EL (cell line): ENCODE measurements at places on chromosomes 4 and X.

DNA sequence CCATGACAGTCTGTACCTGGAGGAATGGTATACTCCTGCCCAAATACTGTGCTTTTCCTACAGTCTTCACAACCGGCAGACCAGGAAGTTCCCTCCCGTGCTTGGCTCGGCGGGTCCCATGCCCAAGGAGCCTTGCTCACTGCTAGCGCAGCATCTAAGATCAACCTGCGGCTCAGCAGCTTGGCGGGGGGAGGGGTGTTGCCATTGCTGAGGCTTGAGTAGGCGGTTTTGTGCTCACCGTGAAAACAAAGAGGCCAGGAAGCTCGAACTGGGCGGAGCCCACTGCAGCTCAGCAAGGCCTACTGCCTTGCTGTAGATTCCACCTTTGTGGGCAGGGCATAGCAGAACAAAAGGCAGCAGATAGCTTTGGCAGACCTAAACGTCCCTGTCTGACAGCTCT lies 152.7 kb downstream of the TEX11 start:
- no peak for DNase-seq

DNA sequence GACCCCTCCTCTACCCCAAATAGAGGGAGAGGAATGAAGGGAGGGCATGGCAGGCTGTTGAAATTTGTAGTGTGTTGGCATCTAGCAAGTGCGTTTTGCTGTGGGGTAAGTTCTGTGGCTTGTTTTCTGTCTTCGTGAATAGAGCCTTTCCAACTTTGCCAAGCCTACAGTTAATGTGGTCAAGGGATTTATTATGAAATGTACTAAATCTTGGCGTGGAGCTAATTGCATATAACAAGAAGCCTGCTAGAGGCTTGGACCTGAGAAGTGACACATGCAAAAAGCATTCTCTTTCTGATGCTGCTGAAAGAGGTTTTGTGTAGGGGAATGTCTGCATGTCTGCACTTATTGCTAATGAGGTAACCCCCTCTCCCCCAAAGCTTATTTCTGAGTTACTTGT lies 132.2 kb downstream of the BMPR1B start:
- no peak for DNase-seq

GRCh38 chr4:76000279-76000678 lies 7.0 kb downstream of the CXCL9 start:
- DNase-seq, result no peak

DNA sequence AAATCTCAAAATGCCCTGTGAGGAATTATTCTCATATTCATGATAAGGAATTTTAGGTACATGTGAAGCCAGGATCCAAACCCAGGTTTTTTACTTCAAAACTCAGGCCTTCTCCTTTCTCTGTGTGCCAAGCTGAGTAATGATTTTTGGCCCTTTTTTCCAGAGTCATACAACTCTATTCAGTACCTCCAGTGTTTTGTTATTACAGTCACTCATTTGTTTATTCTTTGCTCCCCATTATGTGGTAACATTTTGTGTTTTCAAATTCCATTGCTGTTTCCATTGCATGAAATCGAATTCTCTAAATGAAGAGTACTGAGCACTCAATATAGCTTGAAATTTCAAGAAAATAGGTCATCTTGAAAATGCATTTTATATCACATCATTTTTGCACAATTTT lies 315.4 kb downstream of the NR3C2 start:
- DNase-seq, result no peak

GRCh38 chrX:141320801-141321200 lies 78.5 kb upstream of the SPANXC start:
- DNase-seq, result peak; percentile 27

DNA sequence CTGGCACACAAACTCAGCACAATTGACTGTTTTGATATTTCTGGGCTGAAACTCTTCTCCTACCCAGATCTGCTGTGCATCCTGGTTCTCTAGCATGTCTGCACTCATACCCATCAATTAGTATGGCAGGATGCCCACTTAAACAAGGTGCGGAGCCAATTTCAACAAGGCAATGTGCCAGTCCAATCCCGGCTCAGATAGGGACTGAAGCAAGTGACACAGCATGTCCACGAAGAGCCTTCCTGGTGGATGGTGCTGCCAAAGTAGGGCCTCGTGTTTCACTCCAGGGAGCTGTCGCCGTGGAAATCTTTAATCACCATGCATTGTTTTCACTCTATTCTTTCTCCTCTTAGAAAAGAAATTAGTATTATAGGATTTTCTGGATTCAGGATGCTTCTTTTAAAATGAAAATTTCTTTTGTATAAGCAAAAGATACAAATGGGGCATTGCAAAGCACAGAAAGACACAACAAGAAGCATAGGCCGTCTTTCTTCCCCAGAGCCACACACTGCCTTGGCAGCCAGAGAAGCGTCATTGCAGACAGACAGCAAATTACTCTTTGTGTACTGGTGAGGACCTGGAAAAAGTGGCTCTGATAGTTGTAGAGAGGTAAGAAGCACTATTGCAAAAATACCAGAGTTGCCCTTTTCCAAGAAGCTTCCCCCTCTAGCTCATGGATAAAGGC lies 40.6 kb upstream of the LSM6 start:
- no peak for DNase-seq

GRCh38 chr4:169070895-169071218 lies 60.8 kb upstream of the CBR4 start:
- DNase-seq, result peak; percentile 16

DNA sequence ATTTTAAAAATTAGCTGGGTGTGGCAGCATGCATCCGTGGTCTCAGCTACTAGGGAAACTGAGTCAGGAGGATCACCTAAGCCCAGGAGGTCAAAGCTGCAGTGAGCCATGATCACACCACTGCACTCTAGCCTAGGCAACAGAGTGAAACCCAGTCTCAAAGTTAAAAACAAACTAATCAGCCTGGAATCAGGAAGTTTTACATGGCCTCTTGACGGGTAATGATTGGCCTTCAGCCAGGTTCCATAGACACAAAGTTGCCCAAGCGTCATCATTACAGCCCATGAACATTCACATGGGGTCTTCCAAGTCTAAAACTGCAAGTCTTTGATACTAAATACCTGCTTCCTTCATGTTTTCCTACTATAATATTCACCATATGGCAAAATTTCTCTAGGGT lies 10.0 kb upstream of the RGN start:
- DNase-seq, result no peak

DNA sequence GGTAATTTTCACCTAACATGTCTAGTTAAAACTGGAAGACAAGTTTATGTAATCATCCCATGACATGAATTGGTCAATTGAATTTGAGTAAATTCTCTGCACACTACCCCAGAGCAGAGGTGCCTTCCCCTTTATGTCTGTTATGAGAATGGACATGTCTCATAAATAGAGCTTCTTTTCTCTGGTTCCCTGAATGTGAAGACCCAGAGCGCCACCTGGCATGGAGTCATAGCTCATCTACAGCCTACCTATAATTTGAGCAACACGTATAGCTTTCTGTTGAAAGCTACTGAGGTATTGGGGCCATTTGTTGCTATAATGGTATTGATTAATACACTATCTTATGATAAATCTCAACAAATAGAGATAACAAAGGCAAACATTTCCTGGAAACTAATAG lies 626.5 kb upstream of the GALNTL6 start:
- no peak for DNase-seq

- DNase-seq, result no peak
Measured at GRCh38 chr4:77170926-77171325, 13.9 kb downstream of the CCNG2 start.
